ENCODE measurements at places on chromosomes 1 and 21.

GRCh38 chr1:94926126-94926914 is 590 bp downstream of the CNN3 start:
- no peak for DNase-seq

DNA sequence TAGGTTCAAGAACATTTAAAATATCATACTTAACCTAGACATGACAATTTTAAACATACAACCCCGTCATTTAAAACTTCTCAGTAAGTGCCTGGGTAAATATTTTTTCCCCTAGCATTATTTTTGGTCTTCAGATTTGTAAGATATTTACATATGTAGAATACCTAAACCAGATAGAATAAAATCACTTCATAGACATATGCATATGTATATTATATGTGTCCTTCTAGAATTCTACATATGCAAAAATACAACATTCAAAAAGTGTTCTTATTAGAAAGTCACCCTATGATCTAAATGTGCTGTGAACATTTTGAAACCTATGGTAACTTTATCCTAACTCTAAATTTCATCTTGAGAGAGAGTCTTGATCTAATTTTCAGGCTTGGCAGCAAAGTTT is 1467.0 kb upstream of the B3GALT2 start:
- DNase-seq: no peak

GRCh38 chr1:143611159-143611558 is 360.6 kb downstream of the FAM72C start:
- DNase-seq: no peak

- no peak for DNase-seq
These were observed 179.5 kb downstream of the LRRC7 start for GRCh38 chr1:69747207-69747606.

Measured in inflammatory macrophage treated with lipopolysaccharide for 4 hours (primary cell).